ENCODE measurements at places on chromosomes 4 and X.

GRCh38 chrX:97330151-97330550, 446.4 kb downstream of the RPA4 start:
- DNase-seq, result no peak

- no peak for DNase-seq
Observed at GRCh38 chr4:113410686-113411085, 350.9 kb downstream of the CAMK2D start.

- no peak for DNase-seq
Observed at GRCh38 chrX:48086082-48086481, 14.6 kb upstream of the ZNF630 start.

- DNase-seq, result peak; percentile 40
Observed at GRCh38 chrX:15301924-15302323, 13.5 kb downstream of the ASB11 start.

DNA sequence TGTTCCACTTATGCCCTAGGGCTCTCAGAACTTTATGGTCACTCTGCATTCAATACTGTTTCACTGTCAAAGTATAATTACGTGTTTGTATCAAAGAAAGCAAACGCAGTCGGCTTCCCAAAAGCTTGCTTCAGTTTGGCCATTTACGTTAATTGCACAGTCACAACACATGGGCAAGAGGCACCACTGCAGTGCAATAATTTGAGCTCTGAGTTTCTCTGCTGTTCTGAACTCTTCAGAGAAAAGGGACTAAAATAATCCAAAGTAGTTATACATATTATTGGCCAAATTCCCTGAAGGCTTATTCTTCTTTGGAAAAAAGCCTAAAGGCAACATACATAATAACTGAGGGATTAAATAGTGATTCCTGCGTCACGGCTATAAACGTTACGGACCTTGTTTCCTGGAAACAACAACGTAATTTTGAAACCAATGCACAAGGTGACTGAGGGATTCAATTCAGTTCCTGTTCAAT, 51.3 kb downstream of the RNF150 start:
- no peak for DNase-seq

DNA sequence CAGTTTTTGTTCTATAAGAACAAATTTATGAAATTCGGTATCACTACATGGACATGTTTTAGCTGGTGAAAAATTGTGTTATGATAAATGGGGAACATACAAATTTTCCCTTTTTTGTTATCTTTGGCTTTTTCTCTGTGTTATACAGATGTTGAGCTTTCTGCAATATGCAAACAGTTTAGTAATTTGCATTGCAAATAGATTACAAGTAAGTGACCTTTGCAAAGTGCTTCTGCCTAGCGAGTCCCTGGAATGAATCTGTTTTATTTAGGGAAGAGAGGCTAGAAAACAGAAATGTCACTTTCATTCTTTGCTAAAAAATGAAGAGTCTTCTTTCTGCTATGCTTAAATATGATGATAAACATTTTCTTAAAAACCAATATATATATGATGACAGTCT, 461.0 kb downstream of the RPA4 start:
- no peak for DNase-seq

GRCh38 chr4:29276150-29276549, 1444.0 kb upstream of the PCDH7 start:
- no peak for DNase-seq

GRCh38 chr4:174377613-174378012, 93.9 kb downstream of the CEP44 start:
- DNase-seq, result peak; percentile 43

DNA sequence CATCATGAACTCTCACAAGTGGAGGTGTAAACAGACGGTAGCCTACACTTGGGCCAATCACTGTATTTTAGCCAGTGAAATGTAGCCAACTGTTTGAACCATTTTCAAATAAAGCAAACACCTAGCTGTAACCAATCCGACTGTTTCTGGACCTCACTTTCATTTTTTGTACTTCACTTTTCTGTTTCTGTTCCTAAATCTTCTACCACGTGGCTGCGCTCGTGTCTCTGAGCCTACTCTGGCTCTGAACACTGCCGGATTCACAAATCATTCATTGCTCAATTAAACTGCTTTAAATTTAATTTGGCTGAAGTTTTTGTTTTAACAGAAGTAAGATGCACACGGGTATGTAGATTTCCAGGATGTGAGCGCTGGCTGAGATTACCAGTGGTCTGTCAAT, 319.1 kb downstream of the RAPGEF2 start:
- DNase-seq, result no peak

DNA sequence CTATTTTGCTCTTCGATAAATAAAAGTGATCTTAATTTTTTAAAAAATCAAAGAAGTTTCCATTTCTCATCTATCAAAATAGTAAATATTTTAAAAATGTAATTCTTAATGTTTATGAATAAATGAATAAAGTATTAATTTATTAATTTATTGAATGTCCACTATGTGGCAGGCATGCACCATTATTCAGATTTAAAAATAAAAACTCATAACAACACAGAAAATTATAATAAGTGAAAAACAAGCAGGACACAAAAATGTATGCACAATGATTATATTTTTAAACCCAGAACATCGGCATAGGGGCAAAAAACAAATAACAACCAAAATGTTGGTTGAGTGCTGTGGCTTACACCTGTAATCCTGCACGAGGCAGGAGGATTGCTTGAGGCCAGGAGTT, 5.3 kb upstream of the PYURF start:
- DNase-seq, result no peak

GRCh38 chr4:86895692-86896488, 3.7 kb upstream of the C4orf36 start:
- DNase-seq, result peak; percentile 78

DNA sequence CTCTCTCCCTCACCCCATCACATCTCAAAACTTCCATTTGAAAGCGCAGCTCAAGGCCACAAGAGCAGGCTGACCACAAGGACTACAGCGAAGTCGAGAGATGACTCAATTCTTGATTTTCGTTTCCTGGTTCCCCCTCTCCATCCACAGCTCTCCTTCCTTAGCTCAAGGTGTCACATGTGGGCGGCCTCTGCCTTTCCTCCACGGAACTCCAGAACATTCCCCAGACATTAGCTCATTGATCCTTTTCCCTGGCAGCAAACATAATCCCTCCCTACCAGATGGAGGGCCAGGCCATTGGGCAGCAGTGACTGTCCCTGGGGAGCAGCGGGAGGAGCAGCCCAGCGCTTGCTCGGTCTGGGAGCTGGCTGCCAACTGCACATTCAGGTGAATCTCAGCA, 56.3 kb downstream of the CCDC149 start:
- peak; percentile 75 for DNase-seq

DNA sequence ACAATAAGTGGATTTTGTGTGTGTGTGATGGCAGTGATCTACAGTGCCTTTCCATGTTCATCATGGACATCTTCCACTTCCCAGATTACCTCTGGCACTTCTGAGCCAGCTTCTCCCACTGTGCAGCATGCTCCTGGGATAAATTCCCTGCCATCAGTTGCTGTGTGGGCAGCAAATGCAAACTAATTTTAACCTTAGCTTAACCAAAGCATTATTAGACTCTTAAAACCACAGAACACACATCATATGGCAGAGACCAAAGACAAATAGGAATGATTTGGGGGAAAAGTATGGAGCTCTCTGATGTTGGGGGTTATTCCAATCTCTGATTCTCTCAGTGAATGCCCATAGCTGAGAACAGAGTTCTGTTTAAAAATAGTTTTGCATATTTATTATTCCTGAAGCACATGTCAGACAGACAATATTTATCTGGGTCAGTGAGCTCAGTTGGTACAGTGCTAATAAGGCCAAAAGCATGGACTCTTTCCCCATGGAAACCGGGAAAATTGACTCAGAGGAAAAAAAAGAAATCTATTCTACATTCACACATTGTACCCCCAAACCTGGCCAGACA, 567.4 kb downstream of the IQCM start:
- no peak for DNase-seq

- no peak for DNase-seq
Observed at GRCh38 chr4:111836601-111837000, 308.7 kb upstream of the FAM241A start.
